ENCODE measurements at places on chromosomes 12 and 14.

DNA sequence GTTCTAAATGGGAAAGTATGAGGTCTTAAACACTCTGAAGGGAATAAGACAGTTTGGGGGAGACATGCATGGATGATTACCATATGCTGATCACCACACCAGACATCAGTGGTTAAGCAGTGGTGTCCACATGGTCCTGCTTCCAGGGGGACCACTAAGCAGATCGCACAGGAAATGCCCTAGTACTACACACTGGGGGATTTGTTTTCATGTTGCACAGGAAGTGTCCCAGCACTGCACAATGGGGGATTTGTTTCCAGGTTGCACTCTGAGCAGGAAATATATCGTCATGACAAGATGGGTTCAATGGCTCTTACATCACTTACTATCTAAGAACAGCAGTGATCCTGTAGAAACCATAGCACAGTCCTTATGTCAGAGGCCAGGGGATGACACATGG, 245.5 kb downstream of the BCL11B start:
- DNase-seq, result no peak

- no peak for DNase-seq
Measured at GRCh38 chr12:5000658-5001385, 42.9 kb upstream of the KCNA5 start.

DNA sequence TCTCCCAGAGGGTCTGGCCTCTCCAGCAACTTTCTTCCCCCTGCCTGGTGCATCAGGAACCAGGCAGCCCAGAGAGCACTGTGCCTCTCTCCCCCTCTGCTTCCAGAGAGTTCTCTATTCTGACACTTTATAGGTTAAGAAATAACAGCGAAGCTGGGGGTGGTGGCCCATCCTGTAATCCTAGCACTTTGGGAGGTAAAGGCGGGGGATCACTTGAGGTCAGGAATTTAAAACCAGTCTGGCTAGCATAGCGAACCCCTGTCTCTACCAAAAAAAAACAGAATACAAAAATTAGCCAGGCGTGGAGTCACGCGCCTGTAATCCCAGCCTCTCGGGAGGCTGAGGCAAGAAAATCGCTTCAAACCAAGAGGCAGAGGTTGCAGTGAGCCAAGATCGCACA, 58.3 kb downstream of the ESRRB start:
- no peak for DNase-seq

DNA sequence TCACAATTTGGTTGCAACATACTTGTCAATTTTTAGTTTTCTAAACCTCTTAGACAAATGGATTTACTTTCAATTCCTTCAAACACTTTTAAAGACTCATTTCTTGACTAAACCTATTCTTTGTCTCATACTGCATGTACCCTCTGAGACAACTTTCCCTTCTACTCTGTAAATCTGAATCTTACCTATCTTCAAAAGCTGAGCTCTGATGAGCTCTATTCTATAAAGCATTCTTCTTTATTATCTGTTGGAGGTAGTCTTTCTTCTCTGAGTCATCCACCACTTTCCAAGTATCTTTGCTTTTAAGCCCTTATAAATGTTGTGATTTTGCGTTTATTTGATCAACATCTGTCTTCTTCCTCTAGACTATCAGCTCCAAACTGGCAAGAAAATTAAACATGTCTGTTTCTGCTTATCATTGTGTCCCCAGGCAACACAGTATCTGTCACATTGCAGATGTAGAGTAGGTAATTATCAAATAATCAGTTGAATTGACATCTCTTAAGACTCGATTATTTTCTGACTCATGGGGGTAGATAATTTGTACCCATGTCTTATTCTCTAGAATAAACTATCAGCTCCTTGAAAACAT, 265.6 kb upstream of the FAR2 start:
- no peak for DNase-seq

DNA sequence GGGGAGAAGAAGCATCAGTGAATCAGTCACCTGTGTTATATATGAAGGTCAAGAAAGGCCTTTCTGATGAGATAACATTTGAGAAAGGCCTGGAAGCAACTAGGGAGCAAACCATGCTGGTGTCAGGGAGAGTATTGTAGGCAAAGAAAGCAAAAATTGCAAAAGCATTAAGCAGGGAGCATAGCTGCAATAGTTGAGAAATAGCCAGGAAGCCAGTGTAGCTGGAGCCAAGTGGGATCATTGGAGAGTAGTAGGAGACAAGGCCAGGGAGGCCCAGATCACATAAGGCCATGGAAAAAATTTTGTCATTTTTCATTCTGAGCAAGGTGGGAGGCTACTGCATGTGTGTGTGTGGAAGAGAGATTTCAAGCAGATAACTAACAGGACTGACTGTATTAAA, 18.8 kb upstream of the MAGOHB start:
- DNase-seq, result no peak

GRCh38 chr14:83556746-83557453, 1973.0 kb upstream of the FLRT2 start:
- no peak for DNase-seq

GRCh38 chr12:29882846-29883245, 99.1 kb upstream of the TMTC1 start:
- no peak for DNase-seq

All from NCI-H1417 (cell line).